Stimulated activated CD8-positive, alpha-beta memory T cell treated with anti-CD3 and anti-CD28 coated beads, Interleukin-2, amount 100 ng/mL, for 48 hours (primary cell): ENCODE measurements at places on chromosomes 11 and 22.

DNA sequence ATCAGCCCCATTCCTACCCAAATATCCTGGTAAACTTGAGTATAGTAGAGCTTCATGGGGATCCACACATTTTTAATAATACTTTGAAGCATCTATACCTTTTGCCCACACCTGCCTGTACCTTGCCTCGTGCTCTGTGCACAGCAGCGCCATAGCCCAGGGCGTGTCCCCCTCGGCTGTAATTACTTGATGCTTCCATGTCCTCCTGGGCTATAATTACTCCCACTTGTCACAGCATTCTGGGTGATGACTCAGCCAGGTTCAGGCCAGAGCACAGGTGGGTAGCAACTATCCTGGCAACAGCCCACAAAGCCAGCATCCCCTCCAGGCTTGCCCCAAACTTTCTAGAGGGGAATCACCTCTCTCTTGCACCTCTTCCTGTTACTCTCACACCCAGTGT lies 23.7 kb upstream of the SLC36A4 start:
- no peak for DNase-seq

DNA sequence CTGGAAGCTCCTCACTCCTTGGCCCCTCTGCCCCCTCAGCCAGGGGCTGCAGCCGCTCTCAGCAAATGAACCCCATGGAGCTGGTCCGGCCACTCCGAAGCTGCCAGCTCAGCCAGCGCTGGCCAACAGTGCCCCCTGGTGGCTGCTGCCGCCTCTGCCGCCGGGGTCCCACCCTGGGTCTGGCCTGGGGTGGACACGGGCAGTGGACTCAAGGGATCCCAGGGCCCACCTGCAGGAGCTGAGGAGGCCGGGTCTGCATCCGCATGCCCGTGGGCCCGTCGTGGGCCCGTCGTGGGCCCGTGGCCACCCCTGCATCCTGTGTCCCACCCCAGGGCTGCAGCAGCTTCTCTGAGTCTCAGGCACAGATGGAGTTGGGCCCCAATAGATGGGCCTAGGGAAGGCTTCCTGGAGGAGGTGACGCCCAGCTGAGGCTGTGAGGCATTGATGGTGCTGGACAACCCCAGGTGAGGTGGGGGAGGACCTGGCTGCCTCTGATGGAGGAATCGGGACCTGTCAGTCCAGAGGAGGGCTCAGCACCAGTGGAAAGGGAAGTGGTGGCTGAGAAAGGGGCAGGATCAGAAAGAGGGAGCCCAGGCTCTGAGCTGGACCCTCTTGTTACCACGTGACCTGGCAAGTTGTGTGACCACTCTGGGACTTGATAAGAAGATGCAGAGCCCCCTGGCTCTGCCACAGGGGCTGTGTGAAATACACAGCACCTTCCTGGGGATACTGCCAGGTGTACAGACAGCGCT lies 522.3 kb downstream of the BRD1 start:
- DNase-seq: peak; percentile 54

DNA sequence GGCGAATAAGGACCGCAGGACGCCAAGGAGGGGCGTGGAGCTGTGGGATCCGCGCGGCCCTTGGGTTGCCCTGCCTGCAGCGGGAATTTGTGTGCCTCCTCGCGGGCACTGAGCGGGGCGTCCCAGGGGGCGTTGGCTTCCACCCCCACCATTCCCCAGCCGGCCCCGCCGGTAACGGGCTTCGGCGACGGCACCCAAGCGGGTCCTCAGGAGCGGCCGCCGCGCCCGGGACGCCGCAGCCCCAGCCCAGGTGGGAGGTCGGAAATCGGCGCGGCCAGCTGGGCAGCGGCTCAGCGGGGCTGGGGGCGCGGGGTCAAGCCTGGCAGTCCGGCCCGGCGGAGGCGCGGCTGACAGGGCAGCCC lies 320 bp downstream of the CLTCL1 start:
- peak; percentile 11 for DNase-seq

- no peak for DNase-seq
Measured at GRCh38 chr11:126393143-126393542, 37.7 kb downstream of the ST3GAL4 start.

- DNase-seq: no peak
Measured at GRCh38 chr22:44783581-44783980, 31.2 kb downstream of the ARHGAP8 start.

DNA sequence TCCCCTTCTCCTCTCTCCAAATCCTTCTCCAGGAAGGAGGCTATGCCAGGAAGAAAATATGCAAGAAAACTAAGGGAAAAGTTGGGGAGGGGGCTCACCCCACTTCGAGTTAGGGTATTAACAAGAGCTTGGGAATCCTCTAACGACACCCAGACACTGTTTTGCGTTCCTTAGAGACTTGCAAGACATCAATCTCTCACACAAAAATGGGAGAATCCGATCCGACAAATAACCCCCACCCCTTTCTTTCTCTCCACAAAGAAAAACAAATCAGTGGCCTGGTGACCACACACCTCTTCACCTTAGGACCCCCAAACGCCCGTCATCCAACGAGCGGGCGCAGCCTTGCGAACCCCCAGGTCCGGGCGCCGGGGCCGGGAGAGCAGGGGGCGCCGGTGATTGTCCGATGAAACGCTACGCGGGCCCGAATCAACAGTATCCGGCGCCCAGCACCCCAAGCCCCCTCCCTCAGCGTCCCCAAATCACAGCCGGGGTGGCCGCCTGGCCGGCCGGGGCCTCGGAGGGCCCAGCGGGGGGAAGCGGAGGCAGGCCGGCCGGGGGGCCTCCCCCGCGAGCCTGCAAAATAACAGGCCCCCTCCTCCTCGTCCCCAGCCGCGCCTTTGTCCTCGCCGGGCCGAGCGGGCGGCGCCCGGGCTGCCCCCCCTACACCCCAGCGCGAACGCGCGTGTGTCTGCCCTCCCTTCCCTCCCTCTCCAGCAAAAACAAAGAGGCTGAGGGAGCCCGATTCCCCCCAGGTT lies 690 bp downstream of the CSNK1E start:
- no peak for DNase-seq

- DNase-seq: no peak
Measured at GRCh38 chr11:23976426-23976825, 520.4 kb upstream of the LUZP2 start.

DNA sequence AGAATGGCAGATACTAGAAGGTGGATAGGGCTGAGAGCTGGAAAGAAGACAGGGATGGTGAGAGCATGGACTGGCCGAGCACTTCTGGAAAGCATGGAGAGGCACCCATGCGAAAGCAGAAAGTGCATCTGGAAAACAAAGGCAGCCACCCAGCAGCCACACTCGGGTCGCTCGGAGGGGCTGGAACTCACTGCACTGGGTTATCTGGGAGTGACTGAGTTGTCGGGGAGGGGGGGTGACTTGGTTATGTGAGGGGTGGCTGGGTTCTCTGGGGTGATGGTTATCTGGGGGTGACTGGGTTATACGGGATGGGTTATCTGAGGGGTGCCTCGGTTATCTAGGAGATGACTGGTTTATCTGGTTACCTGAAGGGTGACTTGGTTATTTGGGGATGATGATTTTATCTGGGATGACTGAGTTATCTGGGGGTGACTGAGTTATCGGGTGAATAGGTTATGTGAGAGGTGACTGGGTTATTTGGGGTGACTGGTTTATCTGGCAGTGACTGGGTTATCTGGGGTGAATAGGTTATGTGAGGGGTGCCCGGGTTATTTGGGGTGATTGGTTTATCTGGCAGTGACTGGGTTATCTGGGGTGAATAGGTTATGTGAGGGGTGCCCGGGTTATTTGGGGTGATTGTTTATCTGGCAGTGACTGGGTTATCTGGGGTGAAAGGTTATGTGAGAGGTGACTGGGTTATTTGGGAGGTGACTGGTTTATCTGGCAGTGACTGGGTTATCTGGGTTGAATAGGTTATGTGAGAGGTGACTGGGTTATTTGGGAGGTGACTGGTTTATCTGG lies 2.6 kb upstream of the PANX2 start:
- DNase-seq: no peak

DNA sequence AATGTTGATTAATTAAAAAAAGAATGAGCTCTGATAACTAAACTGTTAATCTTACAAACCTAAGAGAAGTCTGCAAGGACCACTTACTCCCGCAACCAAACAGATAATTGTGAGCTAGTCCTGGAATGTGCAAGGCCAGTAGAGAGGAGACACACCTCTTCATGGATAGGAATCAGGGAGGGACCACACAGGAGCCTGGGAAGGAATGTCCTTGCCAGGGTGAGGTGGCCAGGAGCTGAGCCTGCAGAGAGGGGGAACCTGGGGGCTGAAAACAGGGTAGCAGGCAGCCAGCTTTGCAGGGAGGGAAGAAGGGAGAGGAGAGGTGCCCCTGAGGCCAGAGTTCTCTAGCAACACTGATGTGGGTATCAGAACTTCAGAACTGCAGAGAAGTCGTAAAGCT lies 9.4 kb upstream of the NLRP10 start:
- DNase-seq: no peak

DNA sequence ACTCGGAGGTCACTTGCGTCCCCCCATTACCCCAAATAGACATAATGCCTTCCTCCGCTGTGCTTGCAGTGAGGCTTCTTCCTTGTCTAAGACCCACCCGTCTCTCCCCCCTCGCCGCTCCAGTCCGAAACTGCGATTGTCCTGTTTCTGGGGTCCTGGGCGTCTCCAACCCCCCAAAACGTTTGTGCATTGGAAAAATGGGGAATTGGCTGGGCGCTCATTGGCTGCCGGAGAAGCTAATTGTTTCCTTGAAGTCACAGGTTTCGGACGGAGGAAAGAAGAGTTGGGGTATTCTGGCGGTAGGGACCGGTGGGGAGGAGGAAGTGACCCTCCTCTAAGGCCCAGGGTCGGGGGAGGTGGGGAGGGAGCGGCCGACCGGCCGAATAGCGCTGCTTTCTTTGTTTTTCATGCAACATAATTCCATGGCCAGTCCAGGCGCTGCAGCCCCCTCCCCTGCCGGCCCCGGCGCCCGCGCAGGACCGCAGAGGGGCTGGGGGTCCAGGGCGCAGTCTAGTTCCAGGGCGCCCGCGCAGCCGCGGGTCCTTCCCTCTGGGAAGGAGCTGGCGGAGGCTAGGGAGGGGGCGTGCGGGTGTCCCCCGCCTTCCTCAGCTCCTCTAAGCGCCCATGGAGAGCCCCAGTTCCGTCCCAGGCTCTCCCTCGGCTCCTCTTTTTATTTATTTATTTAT lies 12.7 kb upstream of the CPT1A start:
- DNase-seq: no peak

DNA sequence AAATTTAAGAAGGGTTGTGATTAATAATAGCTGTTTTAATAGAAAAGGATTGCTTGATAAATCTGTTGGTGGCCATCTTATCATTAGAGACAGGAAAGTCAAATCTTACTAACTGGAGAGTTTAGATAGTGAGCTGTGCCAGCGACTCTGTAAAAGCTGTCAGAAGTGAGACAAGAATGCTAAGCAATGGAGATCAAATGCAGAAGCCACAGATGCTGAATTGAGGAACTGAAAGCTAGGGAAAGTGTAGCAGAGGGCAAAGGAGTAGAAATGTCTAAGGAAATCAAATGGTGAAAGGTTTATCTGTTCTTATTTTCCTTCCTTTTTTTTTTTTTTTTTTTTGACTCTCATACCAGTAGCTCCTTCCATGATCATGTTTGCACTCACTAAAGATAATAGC lies 13.7 kb downstream of the MS4A13 start:
- DNase-seq: no peak

DNA sequence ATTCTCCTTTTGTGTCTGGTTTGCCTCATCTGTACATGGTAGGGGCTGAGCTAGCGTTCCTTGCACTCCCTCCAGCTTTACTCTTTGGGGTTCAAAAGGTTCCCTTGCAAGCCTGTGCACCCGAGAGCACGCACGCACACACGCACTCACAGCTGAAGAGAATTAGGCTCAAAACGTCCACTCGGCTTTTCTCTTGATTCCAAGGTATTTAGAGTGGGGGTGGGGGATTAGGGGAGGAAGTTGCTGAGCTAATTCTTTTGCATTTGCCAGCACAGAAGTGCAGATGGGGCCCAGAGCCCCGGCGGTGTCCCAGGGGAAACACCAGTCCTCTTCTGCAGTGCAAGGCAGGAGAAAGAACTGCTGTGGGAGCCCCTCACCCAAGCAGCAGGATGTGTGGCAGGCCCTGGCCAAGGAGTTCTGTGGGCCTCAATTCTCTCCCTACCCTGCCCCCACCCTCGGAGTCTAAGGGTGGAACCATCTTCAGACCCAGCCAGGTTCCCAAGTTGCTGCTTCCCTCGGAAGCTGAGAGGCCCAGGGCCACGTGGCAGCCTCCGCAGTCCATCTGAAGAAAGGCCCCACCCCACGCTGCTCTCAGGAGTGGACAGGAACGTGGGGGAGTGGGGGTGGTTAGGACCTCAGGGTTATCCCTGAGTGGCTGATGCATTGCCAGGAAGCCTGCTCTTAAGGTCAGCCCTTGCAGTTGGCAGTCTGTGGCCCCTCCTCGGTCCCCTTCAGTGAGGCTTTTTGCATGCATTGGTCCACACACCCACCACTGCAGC lies 3.8 kb upstream of the KCNQ1OT1 start:
- no peak for DNase-seq

GRCh38 chr11:57324154-57324885 lies 432 bp downstream of the TNKS1BP1 start:
- DNase-seq: no peak

GRCh38 chr22:43013355-43014315 lies 1.3 kb downstream of the PACSIN2 start:
- DNase-seq: no peak
